ENCODE measurements at places on chromosomes 11 and 22.

DNA sequence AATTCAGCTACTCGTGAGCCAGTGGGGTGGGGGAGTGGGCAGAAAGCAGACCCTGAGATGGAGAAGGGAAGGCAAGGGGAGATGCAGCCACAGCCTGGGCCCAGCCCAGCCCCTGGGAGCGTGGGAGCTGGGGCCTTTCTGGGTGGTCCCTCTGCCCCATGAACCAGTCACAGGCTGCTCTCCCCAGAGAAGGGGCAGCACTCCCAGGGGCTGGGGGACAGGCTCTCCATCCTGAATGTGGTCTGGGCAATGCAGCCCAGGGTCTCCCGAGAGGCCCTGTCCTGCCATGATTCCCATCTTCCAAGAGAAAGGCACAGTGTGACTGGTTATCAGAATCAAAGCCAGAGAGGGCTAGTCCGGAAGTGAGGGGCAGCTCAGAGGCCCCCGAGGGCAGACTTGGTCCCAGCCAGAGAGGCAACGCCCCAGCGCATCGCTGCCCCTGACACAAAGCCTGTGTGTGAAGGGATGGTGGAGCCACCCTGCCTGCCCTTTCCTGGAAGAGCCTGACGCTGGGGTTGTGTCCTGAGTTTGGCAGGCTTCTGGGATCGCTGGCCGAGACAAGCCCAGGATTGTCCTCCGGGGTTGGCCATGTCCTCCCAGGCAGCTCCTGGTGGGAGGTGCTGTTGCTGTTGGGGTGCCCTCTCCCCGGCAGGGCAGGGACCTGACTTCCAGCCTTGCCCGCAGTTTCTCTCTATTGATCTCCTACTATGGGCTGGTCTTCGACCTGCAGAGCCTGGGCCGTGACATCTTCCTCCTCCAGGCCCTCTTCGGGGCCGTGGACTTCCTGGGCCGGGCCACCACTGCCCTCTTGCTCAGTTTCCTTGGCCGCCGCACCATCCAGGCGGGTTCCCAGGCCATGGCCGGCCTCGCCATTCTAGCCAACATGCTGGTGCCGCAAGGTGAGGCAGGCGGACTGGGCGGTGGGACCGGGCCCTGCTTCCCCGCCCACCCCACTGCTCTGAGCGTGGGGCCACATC is 23.8 kb upstream of the SLC22A12 start:
- no peak for DNase-seq

DNA sequence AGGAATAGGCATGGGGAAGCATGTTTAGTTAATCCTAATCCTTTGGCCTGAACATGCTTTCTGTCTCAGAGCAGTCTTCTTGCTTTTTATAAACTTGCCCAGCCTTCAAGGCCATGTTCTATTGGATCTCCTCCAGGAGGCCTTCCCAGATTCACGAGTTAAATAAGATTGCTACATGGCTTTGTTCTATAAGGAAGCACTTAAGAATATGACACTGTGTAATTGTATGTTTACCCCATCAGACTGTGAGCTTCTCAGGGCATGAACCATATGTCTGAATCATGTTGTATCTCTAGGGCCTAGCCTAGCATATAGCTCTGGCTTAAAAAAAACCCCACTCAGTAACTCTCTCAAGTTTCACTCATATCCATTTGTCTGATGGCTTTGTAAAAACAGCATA is 26.4 kb upstream of the UCP3 start:
- DNase-seq = no peak

DNA sequence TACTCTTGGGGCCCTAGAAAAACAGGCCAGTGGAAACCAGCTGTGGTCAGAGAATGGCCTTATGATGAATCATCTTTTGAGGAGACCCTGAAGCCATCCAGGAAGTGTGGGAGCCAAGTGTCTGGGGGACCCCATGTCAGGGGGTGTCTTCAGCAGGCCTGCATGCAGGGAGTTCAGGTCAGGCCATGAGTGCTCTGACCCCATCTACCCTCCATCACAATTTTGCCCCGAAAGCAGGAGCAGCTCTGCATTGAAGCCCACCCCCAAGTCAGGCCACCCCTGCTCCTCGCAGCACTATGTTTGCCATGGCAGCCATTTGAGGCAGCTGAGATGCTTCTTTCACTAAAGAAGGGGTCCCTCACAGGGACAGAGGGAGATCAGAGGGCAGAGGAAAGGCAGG is 41.3 kb downstream of the CHST1 start:
- no peak for DNase-seq

DNA sequence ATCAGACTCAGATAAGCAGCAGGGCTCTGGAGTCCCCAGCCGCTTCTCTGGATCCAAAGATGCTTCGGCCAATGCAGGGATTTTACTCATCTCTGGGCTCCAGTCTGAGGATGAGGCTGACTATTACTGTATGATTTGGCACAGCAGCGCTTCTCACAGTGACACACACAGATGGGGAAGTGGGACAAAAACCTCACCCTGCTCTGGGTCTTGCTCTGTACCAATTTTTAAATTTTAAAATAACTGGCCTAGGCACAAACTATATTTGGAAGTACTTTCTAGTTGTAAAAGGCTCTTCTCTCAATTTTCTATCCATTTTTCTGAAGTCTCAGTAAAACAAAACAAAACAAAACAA is 131.7 kb downstream of the VPREB1 start:
- no peak for DNase-seq

DNA sequence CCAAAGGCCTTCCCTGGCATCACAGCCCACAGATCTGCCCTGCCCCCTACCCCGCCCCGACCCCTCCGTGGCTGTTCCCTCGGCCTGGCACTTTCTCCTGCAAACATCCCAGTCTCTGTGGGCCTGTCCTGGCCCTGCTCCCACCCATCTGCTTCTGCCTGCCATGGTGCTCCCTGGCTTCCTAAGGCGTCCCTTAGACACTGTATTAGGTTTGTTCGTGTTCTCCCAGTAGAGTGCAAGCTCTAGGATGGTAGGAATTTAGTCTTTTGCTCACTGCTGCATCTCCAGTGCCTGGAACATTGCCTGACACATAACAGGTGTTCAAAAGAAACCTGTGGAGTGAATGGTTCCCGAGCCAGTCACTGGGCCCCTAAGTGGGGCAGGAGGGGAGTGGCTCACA is 69.6 kb upstream of the PITPNB start:
- no peak for DNase-seq

GRCh38 chr22:24059121-24059520 is 48.0 kb downstream of the CABIN1 start:
- DNase-seq = no peak

- DNase-seq = no peak
Observed at GRCh38 chr11:78532991-78533390, 41.7 kb downstream of the NARS2 start.

DNA sequence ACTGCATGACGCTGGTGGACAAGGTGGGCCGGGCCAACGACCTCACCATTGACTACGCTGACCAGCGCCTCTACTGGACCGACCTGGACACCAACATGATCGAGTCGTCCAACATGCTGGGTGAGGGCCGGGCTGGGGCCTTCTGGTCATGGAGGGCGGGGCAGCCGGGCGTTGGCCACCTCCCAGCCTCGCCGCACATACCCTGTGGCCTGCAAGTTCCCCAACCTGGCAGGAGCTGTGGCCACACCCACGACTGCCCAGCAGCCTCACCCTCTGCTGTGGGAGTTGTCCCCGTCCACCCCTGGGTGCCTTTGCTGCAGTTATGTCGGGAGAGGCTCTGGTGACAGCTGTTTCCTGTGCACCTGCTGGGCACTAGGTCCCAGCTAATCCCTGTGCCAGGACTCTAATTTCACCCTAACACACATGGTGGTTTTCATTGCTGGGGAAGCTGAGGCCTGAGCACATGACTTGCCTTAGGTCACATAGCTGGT is 49.0 kb upstream of the PPP6R3 start:
- no peak for DNase-seq

DNA sequence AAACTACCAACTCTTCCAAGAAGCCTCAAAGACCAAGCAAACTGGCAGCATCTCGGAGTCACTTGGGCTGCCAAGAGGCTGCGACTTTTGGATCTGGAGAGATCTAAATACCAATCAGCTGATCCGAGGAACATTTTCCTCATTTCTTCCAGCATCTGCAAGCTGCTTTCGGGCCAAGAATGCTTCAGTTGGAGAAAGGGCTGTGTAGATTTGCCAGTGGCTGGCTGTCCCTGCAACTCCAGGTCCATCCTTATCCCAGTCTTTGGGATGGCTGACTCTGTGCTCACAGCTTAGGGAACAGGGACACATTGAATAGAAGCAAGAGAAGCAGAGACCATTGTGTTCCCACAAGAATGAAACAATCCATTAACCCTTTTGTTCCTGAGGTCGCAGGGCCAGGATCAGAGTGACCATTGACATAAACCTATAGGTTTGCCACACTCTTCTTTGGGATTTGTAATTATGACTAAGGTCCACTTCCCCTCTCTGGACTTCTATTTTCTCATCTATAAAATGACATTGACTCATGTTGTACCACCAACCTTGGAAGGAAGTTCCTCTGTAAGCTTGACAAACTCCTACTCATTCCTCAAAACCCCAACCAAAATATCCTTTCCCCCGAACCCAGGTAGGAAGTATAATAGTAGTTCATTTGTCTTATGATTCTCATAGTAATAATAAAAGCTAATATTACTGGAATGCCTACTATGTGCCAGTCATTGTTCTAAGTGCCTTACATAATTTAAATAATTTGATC is 340.8 kb downstream of the MN1 start:
- DNase-seq = no peak

DNA sequence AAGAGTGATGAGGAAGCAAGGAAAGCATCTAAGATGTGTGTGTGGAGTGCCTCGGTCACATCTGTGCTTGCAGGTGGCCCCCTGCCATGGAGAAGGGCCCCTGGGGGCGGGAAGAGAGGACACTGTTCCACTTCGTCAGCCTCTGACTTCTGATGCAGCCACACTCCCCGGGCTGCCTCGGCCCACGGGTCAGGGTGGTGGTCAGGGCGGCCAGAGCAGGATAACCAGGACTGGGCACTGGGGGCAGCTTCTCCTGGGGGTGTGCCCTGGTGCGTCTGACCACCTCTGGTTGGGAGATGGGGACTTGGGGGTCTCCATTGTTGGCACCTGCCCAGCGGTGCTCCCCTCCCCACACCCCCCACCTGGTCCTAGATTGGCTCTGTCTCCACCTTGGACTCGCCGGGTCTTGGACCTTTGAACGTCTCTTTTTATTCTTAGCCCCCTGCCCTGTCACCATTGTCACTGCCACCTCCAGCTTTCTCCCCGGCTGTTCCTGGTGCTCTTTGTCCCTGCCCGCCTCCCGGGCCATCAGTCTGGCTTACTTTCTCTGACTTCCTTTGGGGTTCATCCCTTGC is 114.4 kb downstream of the KIAA1671 start:
- no peak for DNase-seq

GRCh38 chr11:72305891-72306585 is 62.1 kb upstream of the PHOX2A start:
- no peak for DNase-seq

DNA sequence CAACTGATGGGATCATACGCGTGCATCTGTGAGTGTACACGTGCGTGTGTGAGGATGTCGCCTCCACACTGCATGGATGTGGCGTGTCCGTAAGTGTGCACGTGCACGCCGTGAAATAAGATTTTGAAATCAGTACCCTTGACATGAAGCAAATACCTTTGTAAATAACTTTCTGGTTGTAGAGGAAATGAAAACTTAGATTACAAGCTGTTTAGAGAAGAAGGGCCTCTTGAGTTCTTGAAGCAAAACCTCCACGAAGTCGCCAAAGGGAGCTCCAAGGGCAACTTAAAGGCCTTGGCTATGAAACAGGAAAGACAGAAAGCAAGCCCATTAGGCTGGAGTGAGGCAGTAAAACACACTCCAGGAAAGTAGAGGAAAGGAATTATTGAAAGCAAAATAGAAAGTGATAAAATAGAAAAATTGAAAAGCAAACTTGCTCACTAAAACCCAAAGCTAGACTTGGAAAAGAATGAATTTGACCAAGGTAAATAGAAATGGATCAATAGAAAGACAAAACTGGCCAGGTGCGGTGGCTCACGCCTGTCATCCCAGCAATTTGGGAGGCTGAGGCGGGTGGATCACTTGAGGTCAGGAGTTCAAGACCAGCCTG is 29.7 kb upstream of the TOLLIP start:
- no peak for DNase-seq

DNA sequence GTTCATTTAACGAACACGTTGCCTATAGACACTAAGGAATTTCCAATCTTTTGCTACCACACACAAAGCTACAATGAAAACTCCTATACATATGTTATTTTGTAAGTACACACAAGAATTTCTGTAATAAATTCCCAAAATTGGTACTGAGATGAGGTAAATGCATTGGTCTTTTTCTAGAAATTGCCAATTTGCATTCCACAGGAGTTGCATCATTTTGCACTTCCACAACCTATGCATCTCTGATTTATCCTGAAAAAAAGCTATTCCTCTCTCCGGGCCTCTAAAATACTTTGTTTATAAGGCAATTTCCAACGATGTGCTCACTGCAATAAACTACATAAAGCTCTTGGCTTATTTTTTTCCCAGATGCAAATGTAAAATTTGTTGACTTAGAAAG is 24.9 kb downstream of the IMMP1L start:
- DNase-seq = no peak

GRCh38 chr11:131685206-131685605 is 314.8 kb downstream of the NTM start:
- no peak for DNase-seq

DNA sequence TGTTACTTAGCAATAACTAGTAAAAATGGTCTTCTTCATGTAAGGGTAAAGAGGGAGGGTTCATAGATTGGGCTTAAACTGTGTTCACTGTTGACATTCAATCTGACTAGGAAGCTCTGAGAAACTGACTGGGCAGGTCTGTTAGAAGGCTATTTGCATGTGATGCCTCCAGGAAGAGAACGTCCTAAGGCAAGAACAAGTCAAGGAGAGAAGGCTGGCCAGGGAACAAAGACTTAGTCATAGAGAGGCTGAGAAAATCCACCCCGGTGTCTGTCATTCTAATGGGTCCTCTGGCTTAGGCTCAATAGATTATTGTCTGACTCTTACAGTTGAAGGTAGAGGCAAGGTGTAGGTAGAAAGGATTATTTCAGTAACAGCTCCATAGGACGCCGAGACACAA is 50.3 kb upstream of the CD44 start:
- DNase-seq = no peak

DNA sequence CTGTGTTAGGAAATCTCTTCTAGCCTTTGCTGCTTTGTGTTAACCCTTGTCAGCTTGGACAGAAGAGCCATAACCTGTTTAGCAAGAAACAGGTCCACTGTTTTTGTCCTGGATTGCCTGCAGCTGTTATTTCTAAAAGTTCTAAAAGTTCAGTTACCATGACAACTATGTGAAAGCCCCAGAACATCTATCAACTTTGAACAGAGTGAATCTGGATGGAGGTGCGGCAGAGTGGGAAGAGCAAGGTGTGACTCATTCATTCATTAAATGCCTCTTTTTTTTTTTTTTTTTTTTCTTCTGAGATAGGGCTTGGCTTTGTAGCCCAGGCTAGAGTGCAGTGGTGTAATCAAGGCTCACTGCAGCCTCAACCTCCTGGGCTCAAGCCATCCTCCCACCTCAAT is 50.5 kb downstream of the RBX1 start:
- DNase-seq = no peak

GRCh38 chr11:105823495-105824033 is 198.5 kb downstream of the MSANTD4 start:
- DNase-seq = no peak

GRCh38 chr11:110148775-110149744 is 55.9 kb downstream of the ZC3H12C start:
- DNase-seq = no peak
